Vagina (tissue), 2 donors: ENCODE measurements at places on chromosomes 11 and 22.

GRCh38 chr22:30457981-30458380, 13.8 kb downstream of the SEC14L3 start:
- DNase-seq: no peak

- DNase-seq: no peak
Observed at GRCh38 chr11:12750181-12750580, 76.0 kb downstream of the TEAD1 start.

GRCh38 chr11:45392591-45393091, 106.5 kb upstream of the SYT13 start:
- no peak for DNase-seq

GRCh38 chr22:39088685-39089032, 8.4 kb upstream of the APOBEC3H start:
- DNase-seq: no peak

GRCh38 chr11:15468466-15468865, 353.7 kb downstream of the INSC start:
- no peak for DNase-seq

DNA sequence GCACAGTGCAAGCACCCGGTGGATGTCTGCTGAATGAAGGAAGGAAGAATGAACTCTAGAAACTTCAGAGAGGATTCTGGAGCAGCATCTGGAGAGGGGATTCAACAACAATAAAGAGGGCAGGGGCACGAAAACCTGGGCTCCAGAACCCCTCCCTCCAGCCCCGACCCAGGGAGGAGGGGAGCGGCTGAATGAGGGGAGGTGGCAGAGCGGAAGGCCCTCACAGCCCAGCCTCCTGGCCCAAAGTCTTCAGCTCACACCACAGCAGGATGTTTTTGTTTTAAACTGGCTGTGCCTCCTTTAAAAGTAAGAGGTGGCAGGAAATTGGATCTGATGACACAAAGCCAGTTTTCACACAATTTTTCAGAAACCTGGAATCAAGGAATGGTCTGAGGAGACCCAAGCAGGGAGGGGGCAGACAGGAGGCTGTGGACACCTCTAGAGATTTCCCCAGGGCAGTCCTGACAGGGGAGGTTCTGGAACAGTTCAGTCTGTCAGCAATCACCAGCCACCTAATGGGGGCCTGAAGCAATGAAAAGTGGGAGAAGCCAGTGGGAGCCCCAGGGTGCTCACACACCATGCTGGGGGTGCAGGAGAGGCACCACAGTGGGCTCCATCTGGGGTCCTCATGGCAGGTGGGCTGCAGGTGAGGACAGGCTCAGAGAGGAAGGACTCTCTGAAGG, 44.4 kb upstream of the TCF20 start:
- DNase-seq: no peak

DNA sequence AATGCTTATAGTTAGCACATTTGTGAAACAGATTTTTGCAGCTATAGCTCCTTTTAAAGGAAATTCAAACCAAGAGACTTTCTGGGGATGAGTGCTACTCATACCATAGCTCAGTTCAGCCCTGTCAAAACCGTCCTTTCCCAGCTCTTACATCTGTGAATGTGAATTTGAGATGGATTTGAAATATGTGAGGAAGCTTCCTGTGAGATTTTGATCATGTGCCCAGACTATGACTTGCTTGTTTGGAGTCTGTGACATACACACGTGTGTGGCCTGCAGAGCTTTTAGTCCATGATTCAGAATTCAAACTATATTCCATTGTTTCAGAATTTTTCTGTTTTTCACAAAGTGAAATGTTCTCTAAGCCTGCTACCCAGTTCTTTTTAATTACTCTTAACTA, 4.4 kb upstream of the MMP1 start:
- no peak for DNase-seq

GRCh38 chr11:68682531-68682961, 1.8 kb upstream of the GAL start:
- no peak for DNase-seq

- no peak for DNase-seq
Observed at GRCh38 chr11:62344210-62344609, 7.0 kb downstream of the ASRGL1 start.

DNA sequence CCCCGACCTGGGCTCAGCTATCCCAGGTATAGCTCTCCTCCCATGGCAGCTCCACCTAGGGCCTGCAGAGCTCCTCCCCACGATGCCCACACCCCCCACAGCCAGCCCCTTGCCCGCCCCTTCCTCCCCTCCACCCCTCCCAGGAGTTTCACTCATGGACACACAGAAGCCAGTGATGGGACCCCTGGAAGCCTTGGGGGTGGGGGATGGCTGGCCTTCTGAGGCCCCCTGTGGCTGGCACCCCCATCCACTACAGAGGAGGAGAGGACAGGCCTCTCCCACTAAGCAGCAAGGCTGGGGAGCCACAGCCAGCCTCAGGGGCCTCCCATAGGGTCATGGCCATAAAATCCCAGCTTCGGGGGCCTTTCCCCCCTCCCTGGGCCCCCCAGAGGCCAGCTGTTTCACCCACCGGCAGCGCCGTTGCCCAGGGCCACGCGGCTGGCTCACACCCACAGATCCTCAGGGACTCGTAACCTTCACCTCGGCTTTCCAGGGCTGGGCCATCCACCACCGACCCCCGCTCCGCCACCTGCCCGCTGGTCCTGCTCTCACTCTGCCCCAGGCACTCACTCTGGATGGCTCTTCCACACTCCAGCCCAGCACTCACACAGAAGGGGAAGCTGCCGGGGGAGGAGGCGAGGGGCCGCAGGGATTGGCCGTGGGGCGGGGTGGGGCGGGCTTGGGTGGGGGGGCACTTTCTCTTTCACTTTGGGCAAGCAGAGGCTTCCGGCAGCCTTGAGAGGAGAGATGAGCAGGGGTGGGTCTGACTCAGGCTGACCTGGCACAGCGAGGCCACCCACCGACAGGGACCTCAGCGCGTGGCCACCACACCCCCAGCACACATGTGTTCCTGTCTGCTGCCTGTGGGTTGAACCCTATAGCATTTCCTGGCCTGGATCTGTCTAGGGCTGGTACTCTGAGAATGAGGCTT, 2.2 kb downstream of the SLC25A22 start:
- no peak for DNase-seq

GRCh38 chr11:12822392-12823022, 148.3 kb downstream of the TEAD1 start:
- no peak for DNase-seq

- DNase-seq: no peak
Observed at GRCh38 chr11:111819829-111820237, 51.5 kb downstream of the ALG9 start.

DNA sequence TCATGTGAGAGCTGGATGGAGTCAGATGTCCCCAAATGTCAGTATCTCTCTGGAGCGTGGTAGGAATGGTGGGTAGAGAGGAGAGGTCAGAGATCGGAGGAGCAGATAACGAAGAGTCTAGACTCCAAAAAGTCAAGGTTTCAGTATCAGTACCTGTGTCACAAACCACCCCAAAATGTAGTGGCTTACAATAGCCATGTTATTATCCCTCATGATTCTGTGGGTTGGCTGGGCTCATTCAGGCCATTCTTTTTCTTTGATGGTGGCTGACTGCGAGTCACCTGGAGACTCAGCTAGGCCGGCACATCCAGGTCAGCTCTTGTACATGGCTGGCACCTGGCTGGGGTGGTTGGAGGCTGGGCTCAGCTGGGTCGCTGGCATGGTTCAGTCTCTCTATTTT, 7.3 kb upstream of the SSTR3 start:
- no peak for DNase-seq

- no peak for DNase-seq
Observed at GRCh38 chr11:97087419-97087818, 697.6 kb downstream of the JRKL start.

GRCh38 chr11:69880041-69880825, 61.0 kb upstream of the FGF3 start:
- no peak for DNase-seq

DNA sequence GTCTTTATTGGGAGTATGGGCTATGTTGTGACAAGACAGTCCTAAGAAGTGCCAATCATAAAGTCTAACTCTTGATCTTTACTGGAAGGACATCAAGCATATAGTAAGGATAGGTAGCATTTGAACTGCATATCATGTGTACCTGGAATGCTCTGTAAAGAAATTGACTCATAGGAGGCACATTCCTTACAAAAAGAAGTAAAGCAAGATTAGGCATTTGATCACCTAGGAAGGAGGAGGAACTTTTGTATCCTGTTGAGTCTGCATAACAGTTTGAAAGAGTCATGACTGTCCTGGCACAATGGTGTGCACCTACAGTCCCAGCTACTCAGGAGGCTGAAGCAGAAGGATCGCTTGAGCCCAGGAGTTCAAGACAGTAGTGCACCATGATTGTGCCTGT, 42.2 kb upstream of the DNAJB7 start:
- DNase-seq: no peak

DNA sequence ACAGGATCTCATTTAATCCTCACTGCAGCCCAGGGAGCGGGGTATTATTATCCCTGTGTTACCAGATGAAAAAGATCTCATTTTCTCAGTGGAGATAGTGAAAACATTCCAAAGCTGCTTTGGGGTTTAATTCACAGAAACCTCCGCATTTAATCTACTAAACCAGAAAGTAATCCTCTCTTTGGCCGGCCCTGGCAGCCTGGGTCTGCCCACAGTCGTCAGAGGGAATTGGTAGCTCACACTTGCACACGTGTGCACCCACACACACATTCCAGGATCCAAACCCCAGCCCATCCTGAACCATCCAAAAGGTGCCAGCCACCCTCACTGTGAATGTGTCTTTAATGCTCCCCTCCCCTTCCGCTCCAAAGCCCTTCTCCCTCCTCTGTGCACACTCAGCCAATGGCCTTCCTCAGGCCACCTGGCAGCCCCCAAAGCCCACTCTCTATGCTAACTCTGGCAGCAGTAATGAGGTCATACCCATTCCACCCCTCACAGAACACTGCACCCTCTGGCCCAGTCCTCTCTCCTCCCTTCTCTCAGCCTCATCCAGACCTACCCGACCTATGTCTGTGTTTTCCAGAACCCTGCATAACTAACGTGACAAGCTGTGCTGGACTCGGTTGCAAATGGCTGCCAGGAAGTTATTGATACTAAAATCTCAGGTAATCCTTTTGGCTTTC, 466.2 kb downstream of the SOX6 start:
- no peak for DNase-seq

GRCh38 chr11:100185588-100185987, 501.5 kb upstream of the ARHGAP42 start:
- DNase-seq: no peak

DNA sequence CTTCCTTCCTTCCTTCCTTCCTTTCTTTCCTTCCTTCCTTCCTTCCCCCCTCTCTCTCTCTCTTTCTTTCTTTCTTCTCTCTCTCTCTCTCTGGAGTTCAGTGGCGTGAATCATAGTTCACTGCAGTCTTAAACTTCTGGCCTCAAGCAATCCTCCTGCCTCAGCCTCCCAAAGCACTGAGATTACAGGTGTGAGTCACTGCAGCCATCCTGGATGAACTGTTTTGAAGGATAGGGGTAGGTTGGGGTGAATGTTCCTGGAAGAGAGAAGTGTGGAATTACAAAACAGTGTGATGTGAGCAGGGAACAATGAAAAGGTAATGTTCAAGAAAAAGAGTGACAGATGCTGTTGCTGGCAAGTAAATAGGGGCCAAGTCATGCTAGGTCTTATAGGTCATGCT, 12.4 kb upstream of the PLET1 start:
- no peak for DNase-seq

DNA sequence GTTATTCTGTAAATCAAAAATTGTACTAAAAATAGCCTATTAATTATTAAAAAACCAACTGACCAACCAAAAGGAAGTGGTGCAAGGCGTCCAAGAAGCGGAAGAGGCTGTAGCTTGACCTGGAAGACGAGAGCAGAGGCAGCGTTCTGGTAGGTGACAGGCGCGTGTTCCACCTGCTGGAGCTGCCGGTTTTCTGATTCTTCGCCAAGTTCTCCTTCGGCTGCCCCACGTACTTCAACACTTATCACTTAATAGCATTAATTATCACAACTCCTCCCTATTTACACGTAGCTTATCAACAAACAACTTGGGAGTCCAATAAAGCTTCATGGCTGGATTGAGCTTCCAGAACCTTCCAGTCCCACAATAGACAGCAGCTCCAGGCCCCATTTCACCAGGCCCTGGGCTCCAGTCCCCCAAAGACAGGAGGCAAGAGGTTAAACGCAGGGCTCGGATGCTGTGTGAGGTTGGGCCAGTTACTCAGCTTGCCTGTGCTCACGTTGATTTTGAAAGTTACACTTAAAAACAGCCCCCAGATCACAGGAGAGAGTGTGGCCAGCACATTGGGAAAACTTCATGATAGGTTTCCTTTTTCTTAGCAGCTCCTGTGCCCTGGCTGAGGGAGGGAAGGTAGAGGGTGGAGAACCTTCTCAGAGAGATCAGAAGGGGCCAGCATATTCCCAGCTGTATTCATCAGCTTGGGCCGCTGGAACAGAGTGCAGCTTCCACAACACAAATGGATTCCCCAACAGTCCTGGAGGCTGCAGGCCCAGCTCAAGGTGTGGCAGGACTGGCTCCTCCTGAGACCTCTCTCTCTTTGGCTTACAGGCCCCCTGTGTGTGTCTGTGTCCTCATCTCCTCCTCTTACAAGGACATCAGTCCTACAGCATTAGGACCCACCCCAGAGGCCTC, 54.2 kb upstream of the FGF3 start:
- DNase-seq: no peak

DNA sequence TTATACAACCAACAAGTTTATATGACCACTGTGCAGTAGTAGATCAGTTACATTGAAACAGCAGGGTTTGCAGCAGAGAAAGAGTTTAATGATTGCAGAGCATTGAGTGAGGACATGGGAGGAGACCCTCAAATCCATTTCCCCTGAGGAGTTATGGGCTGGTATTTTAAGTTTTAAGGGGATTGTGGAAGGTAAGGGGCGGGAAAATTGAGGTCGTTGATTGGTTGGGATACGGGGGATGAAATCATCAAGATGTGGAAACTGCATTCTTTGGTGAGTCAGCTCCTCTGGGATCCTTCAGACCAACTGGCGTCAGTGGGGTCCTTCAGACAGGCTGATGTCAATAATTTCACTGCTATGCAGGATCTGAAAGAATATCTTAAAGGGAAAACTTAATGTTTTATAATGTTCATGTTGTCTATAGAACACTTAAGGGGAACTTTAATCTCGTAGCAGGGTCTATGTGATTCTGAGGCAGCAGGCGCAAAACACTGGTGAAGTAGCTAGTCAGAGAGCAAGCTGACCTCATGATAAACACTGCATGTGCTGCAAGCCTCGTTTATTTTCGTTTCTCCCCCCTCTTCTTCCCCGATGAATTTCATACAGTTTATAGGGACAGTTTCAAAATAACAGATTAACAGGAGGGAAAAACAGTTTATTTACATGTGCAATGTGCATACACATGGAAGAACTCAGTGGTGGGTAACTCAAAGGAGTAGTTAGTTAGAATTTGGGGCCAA, 17.4 kb upstream of the BACE1-AS start:
- no peak for DNase-seq

- no peak for DNase-seq
Observed at GRCh38 chr11:48107188-48107704, 109.4 kb upstream of the OR4B1 start.

GRCh38 chr22:31520051-31520450, 23.7 kb downstream of the SFI1 start:
- no peak for DNase-seq

DNA sequence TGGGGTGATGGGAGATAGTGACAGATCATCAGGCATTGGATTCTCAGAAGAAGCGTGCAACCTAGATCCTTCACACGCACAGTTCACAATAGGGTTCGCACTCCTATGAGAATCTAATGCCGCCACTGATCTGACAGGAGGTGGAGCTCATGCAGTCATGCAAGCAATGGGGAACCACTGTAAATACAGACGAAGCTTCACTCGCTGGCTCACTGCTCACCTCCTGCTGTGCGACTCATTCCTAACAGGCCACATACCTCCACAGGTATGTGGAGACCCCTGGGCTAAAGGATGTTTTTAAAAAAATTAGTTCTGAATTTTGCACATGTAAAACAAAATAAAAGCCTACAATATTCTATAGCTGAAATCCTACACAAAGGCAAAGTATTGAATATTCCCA, 20.5 kb upstream of the TEAD1 start:
- DNase-seq: no peak
